NCI-H69 (cell line): ENCODE measurements at places on chromosomes 1 and 21.
A peak's percentile ranks its signal among the peaks of the same experiment; 100 is the strongest.

DNA sequence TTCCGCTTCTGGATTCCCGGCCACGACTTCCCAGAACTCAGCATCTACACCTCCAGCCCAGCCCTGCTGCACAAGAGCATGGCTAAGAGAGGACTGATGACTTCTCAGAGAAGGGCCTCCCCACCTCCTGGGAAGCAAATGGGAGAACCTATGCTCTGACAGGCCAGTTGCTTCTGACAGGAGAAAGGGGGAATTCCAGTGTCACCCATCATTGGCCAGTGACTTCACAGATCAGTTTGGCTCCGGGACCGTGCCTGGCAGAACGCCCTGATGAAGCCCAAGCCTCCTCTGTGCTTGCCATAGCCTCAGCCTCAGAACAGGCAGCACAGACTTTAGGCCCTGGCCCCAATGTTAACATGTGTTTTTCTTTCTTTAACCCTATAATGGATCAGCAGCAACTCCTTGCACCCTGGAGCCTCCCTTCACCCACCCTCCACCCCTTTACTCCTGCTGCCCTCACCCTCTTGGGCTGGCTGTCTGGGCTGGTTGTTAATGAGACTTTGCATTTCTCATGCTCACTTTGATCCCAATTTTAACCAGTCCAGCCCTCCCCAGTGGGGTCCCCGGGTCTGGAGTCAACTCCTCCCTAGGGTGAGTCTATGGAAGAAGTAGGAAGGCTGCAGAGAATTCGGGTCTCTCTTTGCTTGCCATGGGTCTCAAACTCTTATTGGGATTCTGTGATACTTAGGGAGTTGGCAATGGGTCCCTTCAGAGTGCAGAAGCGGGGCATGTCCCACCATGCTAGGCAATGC lies 42.7 kb upstream of the SLC30A1 start:
- DNase-seq = no peak

- DNase-seq = peak; percentile 16
These were observed 203.8 kb upstream of the DUSP10 start for GRCh38 chr1:221945669-221946068.

- peak; percentile 65 for DNase-seq
These were observed 29.3 kb downstream of the TNNT2 start for GRCh38 chr1:201348211-201348566.

GRCh38 chr21:45363921-45364467 lies 41.0 kb upstream of the COL18A1 start:
- peak; percentile 66 for DNase-seq

GRCh38 chr1:202171292-202172014 lies 11.1 kb upstream of the PTPN7 start:
- no peak for DNase-seq

DNA sequence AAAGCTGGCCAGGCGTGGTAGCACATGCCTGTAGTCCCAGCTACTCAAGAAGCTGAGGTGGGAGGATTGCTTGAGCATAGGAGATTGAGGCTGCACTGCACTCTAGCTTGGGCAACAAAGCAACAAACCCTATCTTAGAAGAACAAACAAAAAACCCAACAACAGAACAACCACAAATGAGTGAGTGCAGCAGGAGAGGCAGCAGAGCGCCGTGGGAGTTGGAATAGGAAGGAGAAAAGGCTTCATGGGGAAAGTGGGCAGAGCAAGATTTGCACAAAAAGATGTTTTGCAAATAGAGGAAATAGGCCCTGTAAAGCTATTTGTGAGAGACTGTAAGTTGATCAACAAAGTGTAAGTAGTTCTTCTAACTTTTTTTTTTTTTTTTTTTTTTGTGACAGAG lies 19.6 kb downstream of the SMAP2 start:
- no peak for DNase-seq

- no peak for DNase-seq
These were observed 3.4 kb upstream of the PKLR start for GRCh38 chr1:155304558-155305063.
